ENCODE measurements at places on chromosomes 16 and 17.

- no peak for DNase-seq
Measured at GRCh38 chr16:2720064-2720457, at the start of gene PRSS27. Gene PRSS27, minus strand, starts transcription at chr16:2720224. Its CDS starts 64 bp downstream, at chr16:2720160.

DNA sequence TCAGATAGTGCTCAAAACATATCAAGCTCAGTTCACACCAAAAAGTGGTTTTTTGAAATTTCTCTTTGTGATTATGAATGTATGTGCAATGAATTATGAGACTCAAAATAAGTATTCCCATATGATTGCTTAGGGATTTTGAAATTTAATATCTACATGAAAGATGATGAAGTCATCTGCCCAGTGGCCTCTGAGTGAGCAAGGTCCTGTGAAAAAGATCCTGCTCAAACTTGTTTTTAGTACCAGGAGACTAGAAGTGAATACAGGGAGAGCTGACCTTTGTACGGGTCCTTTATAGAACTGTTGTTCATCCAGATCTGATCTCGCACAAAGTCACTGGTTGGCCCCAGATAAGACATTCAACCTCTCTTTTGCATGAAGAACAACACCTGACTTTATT, 151.9 kb upstream of the MAF start:
- no peak for DNase-seq

DNA sequence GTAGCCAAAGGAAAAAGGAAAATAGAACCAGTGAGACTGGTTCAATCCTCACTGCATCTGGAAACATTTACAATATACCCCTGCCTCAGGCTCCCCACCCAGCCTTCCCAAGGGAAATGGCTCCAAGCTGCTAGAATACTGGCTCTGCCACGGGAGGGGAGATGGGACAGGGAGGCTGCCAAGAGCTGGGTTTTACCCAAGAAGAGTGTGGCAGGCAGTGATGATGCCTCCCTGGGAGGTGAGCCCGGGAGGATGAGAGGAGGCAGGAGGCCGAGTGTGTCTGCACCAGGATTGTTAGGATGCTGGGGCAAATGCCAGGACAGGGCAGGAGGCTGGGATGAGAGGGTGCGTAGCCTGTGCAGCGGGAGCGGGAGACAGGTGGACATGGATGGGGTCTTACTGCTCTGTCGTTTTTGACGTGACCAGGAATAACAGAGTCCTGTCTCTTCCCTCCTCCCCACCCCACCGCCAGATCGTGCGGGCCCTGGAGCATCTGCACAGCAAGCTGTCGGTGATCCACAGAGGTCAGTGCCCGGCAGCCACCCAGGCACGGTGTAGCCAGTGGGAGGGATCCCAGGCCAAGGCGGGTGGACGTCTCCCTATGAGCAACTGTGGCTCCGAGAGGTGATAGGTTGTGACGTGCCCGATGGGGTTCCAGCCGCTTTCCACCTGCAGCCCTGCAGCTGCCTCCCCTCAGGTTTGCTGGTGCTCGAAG, 18.4 kb downstream of the MAP2K3 start:
- DNase-seq = no peak

DNA sequence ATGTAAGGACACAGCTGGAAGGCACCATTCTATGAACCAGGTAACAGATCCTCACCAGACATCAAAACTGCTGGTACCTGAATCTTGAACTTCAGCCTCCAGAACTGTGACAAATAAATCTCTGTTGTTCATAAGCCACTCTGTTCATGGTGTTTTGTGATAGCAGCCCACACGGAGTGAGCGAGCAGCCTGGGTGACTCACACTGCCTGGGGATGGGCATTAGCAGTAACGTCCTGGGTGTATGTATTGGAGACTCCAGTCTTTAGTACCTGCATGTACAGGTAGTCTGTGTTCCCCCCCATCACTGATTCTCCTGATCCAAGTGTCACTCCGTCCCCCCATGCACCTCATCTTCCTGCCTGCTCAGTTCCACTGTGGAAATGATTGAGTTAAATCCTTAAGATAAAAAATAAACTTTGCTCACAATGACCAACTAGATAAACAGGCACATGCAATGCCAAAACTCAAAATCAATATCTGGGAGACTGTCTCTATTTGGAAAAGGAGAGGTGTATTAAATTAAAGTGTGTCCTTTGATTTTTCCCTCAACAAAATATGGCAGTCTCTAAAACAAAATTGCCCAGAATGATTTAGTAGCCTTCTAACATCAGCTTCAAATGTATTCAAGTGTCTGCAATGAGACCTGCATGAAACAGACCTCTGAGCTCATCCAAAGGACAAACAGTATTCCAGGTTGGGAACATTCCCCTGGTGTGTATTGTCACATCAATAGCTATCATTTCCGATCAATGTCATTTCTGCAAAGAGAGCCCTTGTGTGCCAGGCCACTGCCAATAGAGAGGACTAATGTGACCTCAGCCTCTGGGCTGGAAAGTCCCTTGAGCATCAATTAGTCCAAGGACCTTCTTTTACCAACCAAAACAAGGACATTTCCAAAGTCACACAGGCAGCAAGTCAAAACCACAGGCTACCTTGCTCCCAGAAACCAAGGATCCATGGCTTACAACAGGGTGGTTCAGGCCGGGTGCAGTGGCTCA, 12.2 kb upstream of the VAT1L start:
- peak; percentile 52 for DNase-seq

GRCh38 chr17:55416470-55417052, 5.1 kb downstream of the MMD start:
- no peak for DNase-seq

DNA sequence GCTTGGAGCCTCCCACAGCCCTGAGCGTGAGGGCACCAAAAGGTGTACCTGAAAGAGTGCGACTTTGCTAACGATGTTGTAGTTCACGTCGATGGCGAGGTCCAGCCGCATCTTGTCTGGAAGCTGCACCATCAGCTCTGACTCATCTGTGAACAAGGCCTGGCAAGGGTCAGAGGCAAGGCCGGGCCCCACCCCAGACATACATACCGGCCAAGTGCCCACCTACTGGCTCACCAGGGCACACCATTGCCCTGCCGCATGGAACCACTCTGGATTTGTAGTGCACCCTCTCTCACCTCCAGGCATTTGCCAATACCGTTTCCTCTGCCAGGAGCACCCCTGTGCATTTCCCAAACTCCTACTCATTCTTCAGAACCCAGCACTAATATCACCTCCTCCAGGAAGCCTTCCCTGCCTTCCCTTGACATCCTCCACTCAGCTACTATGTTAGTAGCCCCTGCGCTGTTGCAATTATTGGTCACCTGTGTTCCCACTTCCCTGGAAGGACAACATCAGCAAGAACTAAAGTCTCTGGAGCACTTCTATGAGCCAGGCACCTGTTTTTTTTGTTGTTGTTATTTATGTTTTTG, 69.4 kb downstream of the CNGB1 start:
- DNase-seq = no peak

GRCh38 chr16:30665830-30666190, 7.6 kb downstream of the FBRS start:
- no peak for DNase-seq

DNA sequence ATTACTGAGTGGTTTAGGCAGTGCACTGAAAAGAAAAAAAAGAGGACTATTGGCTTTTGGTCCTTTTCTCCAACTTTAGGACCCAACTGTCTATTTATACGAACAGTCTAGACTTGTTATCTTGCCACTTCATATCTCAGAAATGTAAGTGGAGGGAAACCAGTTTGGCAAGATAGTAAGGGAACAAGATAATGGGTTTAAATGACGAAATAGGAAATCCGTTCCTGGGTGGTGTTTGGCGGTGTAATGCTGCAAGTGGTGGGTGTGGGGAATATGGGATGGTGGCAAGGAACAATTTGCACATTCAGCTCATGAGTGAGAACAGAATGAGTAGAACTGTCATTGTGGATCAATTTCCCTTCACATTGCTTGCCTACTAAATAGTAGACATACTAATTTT, 44.7 kb downstream of the GRB7 start:
- DNase-seq = no peak

- no peak for DNase-seq
Measured at GRCh38 chr17:60900688-60901087, 223.0 kb downstream of the BCAS3 start.

- DNase-seq = no peak
Measured at GRCh38 chr16:55660828-55661227, 5.0 kb downstream of the SLC6A2 start.

- peak; percentile 88 for DNase-seq
Measured at GRCh38 chr16:3157229-3158025, 22.6 kb downstream of the ZNF213 start.

- peak; percentile 71 for DNase-seq
Measured at GRCh38 chr16:29674188-29674587, 4.8 kb upstream of the QPRT start.

DNA sequence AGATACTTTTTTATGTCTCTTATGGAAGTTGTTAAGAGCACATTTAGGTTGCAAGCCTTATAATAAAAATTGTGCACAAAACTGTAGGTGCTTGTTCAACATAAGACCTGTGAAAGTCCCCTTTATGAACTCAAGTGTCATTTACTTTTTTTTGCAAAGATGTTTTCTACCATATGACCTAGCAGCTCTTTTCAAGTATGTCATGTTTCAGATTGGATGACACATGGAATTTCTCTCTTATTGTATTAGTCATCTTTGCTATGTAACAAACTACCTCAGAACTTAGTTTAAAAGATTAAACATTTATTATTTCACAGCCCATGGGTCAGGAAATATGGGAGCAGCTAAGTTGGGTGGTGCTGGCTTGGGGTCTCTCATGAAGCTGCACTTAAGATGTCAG, 57.9 kb downstream of the PHKB start:
- DNase-seq = no peak

- peak; percentile 26 for DNase-seq
Measured at GRCh38 chr17:31202968-31203367, 94.1 kb downstream of the OMG start.

GRCh38 chr17:70379945-70380344, 210.6 kb downstream of the KCNJ2 start:
- no peak for DNase-seq

- no peak for DNase-seq
Measured at GRCh38 chr16:7546948-7547347, 214.3 kb downstream of the RBFOX1 start.

DNA sequence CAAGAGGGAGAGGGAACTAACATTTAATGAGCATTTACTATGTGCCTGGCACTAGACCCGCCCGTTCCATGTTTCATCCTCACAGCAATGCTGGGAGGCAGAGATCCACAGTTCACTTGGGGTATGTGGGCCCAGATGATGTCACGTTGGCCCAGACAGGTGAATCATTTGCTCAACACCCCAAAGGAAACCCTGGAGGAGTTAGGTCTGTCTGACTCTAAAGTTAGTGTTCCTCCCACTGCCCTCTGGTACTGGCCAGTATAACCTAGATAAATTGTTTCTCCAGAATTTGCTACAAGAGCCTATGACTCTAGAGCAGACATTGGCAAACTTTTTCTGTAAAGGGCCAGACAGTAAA, 164.6 kb downstream of the VPS53 start:
- peak; percentile 34 for DNase-seq

- DNase-seq = peak; percentile 86
Measured at GRCh38 chr17:72588961-72589360, 468.1 kb downstream of the SOX9 start.

- DNase-seq = no peak
Measured at GRCh38 chr16:6381896-6382295, 950.7 kb upstream of the RBFOX1 start.

DNA sequence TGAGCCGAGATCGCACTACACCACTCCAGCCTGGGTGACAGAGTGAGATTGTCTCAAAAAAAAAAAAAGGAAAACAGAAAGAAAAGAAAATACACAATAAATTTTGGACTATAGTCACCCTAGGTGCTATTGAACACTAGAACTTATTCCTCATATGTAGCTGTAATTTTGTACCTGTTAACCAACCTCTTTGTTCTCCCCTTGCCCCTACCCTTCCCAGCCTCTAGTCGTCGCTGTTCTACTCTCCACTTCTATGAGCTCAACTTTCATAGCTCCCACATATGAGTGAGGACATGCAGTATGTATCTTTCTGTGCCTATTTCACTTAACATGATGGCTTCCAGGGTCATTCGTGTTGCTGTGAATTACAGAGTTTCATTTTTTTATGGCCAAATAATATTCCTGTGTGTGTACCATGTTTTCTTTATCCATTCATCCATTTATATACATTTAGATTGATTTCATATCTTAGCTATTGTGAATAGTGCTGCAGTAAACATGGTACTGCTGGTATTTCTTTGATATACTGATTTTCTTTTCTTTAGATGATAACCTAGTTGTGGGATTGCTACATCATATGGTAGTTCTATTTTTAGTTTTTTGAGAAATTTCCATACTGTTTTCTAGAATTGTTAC, 28.3 kb downstream of the VPS35L start:
- DNase-seq = peak; percentile 70

DNA sequence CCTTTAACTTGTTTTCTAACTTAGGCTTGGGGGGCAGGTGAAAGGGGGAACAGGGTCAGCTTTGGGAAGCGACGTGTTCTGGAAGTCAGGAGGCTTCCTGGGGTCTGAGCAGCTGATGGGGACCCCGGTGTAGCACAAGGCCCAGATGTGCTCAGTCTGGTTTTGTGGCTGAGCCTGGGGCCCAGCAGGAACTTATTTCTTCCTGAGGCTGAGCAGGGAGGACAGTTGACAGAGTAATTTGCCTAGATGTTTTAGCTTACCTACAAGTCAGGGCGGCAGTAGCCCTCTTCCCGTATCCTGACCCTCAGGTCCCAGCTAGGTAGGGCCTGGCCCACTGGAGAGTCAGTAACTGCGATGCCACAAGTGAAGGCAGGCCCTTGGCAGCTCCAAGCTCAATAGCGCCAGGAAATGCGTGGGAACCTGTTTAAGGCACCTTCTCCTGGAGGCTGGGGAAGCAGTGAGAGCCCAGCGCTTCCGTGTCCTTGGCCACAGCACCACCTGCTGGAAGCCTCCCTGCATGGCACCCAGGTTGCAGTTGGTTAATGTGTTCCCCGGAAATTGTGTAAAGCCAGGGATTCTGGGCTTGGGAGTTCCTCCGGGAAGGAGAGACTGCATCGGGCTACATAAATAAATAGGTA, 5.2 kb downstream of the CCR7 start:
- peak; percentile 95 for DNase-seq

- peak; percentile 88 for DNase-seq
Measured at GRCh38 chr17:42101513-42102292, 3.4 kb upstream of the ZNF385C start.

DNA sequence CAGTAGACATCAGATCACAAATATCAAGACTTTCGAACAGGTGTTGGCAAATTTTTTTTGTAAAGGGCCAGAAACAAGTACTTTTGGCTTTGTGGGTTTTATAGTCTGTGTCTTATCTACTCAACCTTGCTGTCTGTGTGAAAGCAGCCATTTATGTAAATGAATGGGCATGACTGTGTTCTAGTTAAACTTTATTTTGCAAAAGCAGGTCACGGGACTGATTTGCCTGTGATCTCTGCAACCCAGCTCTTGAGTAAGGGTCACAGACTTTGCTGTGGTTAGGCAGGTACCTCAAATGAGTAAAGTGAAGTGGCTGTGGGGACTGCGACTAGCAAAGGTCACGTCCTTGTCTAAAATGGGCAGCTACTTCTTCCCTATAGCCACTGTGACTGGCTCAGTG, 136.5 kb downstream of the FTO start:
- no peak for DNase-seq

Measured in astrocyte of the hippocampus (primary cell).